Right kidney (tissue), 9 donors: ENCODE measurements at places on chromosomes 4 and X.

DNA sequence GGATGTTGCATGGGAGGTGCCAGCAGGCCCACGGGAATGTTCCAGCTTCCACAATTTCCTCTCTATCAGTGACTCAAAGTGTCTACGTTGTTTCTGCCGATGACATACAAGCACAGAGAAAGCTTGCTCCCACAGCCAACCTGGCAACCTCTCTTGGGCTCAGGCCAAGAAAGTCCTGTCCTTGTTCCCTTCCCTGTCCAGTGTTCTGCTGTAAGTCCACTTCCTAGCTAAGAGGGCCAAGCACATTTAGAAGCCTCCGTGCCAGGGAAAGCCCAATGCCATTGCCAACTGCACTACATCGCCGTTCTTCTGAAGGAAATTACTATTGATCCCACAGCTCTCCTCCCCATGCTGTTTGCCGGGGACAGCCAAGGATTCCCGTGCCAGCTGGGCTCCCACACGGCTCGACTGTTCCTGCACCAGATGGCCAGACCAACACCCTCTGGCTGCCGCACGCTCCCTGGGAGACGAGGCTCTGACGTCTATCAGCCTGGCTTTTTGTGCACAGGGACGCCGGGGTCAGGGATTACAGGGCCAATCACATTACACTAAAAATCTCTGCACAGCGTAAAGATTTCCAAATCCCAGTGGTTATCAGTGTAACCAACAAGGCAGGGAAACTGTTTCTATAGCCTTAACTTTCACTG lies 284.0 kb downstream of the BCOR start:
- no peak for DNase-seq

- no peak for DNase-seq
Observed at GRCh38 chr4:140691369-140691768, 64.8 kb downstream of the TBC1D9 start.

DNA sequence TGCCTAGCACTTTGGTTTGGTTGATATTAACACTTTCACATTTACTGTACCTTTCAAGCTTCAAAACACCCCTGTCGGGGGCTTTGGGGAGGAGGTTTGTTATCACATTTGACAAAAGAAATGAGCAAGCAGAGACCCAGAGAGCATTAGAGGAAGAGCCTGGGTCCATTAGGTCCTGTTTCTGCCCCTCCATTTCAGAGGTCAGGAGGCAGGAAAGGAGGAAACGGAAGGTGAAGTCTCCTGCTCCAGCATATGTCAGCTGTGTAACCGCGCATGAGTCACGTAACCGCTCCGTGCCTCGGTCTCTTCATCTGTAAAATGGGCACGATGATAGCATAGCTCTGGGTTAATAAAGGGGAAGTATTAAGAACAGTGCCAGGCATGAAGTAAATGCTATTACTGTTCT lies 201.9 kb upstream of the BCOR start:
- DNase-seq = no peak

GRCh38 chrX:39767446-39767845 lies 330.3 kb downstream of the BCOR start:
- DNase-seq = no peak

DNA sequence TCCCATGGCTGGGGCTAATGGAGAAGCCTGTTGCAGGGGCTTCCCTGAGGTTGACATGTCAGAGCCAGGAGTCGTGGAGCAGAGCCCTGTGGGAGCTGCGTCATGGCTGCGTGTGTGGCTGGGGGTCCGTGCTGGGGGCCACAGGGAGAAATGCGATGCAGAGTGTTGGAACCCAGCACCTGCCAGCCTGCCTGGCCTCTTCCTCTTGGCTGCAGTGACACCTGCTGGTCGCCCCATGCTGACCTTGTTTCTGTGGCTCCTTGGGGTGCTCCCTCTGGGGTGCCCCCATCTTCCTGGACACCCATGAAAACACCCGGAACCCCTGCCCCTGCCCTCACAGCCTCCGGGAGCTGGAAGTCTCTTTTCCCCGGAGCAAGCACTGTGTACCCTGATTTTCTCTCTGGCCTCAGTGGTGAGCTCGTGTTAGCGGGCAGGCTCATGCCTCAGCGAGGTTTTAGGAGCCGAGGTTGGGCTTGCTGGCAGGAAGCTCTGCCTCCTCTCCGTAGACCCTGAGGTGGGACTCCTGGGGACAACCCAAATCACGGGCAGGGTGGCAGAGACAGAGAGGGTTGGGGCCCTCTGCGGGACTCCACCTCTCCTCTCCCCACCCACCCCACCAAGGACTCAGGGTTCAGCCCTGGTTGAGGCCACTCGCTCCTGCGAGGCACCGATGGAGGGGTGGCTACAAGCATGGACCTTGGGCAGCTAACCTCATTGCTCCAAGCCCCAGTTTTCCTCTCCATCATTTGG lies 103.7 kb downstream of the SORCS2 start:
- no peak for DNase-seq

- DNase-seq = no peak
Observed at GRCh38 chrX:74242484-74243138, 61.4 kb upstream of the ZCCHC13 start.

GRCh38 chr4:164894702-164895101 lies 17.7 kb downstream of the APELA start:
- DNase-seq = no peak

DNA sequence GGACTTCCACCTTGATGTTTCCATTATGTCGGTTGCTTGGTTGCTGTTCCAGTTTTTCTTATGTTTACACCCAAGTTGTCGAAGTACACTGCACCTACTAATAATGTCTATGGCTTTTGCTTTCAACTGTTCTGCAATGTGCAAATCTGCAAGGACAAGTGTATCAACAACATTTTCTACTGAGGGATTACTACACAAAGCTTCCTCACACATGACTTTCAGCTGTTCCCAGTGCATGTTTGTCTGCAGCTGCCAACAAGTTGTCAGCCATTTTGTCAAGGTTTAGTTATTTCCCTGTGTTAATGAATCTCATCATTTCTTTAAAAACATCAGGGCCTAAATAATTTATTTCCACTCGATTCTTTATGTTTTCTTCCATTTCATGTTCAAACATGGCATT lies 45.4 kb upstream of the UGT2A3 start:
- DNase-seq = no peak

DNA sequence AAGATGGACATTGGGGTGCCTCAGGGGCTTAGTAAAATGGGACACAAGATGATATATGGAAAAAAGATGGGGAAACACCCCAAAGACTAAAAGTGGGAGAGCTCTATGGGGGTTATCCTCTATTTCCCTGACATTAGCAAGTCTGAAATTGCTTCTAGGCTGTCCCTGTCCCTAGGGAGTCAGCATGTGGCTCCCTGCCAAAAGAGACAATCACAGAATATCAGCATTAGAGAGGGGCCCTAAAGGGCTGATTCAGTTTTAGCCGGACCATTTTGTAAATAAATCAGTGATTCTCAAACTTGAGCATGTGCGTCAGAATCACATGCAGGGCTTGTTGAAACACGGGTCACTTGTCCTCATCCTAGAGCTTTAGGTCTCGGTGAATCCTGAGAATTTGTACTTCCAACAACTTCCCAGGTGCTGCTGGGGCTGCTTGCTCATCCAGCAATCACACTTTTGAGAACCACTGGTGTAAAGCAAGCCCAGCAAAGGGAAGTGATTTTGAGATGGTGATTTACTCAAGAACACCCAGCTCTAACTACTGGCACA lies 165.3 kb upstream of the DGKK start:
- no peak for DNase-seq

DNA sequence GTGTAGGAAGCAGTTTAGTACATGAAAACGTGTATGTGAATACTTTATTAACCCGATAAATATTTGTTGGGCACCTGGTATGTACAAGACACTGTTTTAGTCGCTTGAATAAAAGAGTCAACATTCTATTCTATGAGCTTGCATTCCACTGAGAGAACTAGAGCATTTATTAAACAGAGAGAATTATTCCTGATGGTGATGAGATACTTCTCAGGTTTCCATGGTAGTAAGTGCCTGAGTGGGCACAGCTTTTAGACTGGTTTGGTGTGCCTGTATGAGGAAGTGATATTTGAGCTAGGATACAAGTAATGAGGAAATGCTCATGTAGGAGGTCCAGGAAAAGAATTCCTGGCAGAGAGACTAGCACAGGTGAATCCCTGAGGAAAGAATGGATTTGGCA lies 94.2 kb downstream of the ATP10D start:
- no peak for DNase-seq

GRCh38 chr4:160514126-160514525 lies 1411.2 kb downstream of the RAPGEF2 start:
- DNase-seq = no peak

DNA sequence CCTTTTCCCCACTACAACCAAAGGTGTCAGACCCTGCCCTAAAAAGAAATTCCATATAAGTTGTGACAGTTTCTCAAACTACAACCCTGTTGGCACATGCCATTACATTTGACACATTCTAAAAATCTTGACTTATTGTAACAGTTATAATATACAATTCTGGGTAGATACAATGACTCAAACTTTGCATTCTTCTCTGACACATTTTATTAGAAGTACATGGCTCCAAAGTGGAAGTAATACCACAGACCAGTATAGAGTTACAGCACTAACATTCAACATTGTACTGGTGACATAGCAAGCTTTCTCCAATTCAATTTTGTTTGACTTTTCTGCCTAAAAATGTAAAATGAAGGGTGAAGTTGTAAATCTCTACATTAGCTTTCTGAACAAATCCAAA lies 196.6 kb upstream of the ETNPPL start:
- no peak for DNase-seq

DNA sequence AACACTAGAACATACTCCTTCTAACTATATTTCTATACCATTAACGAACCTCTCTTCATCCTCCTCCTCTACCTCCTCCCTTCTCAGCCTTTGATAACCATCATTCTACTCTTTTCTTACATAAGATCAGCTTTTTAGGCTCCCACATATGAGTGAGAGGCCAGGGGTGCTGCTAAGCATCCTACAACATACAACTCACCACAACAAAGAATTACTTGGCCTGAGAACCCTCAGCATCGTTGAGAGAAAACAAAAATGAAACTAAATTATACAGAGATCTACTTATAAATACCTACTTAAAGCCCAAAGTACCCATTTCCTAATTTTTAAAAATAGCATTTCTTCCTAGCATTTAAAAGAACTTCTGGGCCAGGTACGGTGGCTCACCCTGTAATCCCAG lies 77.7 kb downstream of the CC2D2A start:
- no peak for DNase-seq

- no peak for DNase-seq
Observed at GRCh38 chr4:126233483-126233882, 918.7 kb downstream of the FAT4 start.

GRCh38 chr4:184066584-184067300 lies 150.9 kb downstream of the ENPP6 start:
- peak; percentile 30 for DNase-seq

GRCh38 chr4:184201179-184201578 lies 16.5 kb downstream of the ENPP6 start:
- no peak for DNase-seq

DNA sequence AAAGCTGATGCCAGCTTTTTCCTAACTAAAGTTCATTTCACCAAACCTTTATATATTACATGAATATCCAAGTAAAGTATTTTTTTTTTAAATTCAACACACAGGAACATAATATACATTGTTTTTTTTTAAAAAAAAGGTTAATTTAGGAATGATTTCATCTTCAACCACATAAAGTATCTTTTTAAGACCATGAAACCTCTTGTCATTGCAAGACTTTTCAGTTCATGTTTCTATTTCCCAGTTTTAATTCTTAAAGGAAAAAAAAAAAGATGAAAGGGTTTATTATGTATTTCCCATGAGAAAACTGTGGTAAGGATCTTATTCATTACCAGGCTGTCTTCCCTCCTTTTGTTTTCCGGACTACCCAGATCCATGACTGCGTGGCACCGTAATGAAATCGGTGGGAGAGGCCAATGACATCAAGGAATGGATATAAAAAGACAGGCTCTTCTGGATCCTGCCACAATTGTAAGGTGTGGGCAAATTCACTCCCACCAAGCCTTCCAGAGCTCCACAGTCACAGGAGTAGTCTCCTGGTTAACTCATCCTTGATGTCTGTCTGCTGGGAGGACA lies 84.7 kb upstream of the CBR4 start:
- no peak for DNase-seq

- no peak for DNase-seq
Observed at GRCh38 chr4:155807021-155807420, 48.2 kb downstream of the GUCY1B1 start.

GRCh38 chrX:134623293-134624045 lies 34.8 kb downstream of the PLAC1 start:
- DNase-seq = no peak

GRCh38 chr4:121308828-121309227 lies 72.0 kb downstream of the QRFPR start:
- no peak for DNase-seq

DNA sequence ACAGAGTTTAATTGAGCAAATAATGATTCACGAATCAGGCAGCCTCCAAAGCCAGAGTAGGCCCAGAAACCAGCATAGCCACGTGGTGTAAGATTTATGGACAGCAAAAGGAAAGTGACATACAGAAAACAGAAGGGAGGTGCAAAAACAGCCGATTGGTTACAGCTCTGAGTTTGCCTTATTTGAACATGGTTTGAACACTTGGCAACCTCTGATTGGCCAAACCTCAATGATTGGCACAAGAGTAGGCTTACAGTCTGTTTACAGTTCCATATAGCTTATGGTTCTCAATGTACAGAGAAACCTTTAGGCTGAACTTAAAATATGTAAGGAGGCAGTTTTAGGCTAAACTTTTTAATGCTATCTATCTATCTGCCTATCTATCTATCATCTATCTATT lies 394.8 kb downstream of the CFAP47 start:
- DNase-seq = no peak

- no peak for DNase-seq
Observed at GRCh38 chr4:184364100-184364921, 110.0 kb downstream of the IRF2 start.

- no peak for DNase-seq
Observed at GRCh38 chr4:15756361-15756861, 21.7 kb upstream of the CD38 start.

DNA sequence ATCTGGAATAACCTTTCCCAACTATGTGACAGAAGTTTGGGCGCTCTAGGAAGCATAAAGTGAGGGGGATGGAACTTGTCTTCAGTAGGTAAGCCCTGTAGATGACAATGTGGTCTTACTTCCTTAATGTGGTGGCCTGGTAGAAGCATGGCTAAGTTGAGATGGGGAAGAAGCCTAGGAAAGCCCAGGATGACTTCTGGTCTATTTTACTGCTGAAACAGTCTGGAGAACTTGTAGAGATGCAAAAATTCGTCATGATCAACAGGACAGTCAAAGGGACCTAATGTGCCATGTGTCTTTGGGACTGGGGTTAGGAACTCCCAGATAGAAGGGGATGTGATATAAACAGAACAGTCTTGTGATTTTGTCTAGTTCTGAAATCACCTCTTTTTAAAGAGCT lies 40.8 kb downstream of the CCNG2 start:
- DNase-seq = no peak

DNA sequence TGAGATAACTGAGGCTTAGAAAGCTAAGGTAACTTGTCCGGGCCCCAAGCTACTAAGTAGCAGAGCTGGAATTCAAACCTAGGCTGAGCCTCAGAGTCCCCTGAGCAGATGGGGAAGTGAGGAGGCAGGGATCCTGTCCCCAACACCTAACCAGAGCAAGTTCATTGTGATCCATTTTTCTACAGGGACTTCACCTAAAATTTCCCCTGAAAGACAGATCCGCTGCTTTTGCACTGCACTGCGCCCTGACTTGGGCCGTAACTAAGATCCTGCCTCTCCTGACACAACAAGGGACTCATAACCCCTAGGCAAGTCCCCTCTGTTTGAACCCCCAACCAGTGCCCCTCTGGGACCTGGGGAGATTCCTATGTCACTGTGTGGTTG lies 25.6 kb upstream of the MTM1 start:
- no peak for DNase-seq
